ENCODE measurements at places on chromosomes 1 and 21.

DNA sequence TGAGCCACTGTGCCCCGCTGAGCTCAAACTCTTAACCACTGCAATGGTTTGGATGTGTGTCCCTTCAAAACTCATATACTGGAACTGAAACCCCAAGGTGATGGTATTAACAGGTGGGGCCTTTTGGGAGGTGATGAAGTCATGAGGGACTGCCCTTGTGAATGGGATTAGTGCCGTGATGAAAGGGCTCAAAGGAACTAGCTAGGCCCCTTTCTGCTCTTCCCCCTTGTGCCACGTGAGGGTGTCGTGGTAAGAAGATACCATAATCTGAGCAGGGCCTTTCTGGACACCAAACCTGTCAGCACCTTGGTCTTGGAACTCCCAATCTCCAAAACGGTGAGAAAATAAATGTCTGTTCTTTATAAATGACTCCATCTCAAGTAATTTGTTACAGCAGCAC lies 45.5 kb upstream of the SPOCD1 start:
- no peak for DNase-seq

DNA sequence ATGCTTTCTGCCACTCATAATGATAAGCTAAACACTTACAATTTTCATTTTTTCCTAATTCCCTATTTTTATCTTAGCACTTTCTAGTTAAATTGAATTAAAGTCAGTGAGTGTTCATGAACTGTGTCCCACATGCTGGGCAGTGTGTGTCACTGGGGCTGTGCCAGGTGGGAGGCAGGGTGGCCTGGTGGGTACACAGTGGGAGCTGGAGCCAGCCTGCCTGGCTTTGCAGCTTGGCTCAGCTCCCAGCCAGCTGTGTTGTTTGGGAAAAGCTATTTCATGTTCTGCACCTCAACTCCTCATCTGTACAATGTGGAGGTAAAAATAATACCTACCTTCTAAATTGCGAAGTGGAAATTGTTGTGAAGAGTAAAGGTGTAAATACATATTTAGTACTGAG lies 238.4 kb downstream of the PLA2G4A start:
- DNase-seq = peak; percentile 93

GRCh38 chr1:89350298-89350697 lies 13.6 kb upstream of the GBP6 start:
- DNase-seq = no peak

GRCh38 chr1:161258439-161259344 lies at the start of gene PCP4L1:
PCP4L1 (plus strand) TSS chr1:161258745; CDS start chr1:161258975, 230 bp downstream.
- DNase-seq = peak; percentile 59

- DNase-seq = no peak
These were observed 11.0 kb upstream of the LDLRAD2 start for GRCh38 chr1:21801100-21801499.

DNA sequence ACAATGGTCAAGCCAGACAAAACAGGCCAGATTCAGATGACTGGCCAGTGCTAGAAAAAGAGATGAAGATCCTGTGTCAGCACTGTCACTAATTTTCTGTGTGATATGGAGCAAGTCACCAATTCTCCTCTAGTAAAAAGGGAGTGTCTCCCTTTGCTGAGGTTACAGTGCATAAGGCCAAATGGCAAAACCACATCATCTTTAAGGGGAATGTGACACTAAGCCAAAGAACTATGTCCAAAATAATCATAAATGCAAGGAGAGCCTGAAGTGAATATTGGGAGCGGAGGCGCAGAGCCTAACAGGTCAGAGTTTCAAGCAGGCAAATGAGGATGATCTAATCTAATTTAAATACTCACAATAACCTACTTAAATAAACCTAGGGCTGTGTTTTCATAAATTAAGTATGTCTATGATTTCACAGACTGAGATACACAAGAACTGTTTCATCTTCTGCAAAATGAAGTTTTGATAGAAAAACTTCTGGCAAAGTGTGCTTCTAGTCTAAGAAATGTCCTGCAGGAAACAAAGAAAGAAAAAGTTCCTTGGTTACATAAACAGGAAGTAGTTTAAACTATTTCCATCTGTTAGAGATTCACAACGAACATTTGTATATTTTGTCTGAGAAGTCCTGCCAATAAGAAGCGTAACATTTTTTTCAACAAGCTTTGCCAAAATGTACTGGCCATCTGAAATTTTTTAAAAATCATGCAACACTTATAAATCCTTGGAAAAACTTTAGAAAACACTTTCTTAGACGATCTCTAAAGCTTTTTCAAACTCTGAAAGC lies 290.2 kb downstream of the LRRC40 start:
- no peak for DNase-seq

DNA sequence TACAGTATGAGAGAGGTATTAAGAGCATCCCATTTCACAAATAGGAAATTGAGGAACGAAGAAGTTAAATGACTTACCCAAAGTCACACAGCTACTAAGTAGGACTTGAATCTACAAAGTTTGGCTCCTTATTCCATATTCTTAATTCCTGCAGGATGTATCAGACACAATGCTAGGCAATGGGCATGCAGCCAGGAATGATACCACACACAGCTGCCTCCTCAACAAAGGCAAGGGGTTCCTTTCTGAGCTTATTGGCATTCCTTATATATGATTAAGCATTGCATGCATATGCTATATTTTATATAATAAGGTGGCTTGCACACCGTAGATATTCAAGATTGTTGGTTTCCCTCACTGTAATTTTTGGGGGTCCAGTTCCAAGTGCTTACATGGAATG lies 34.2 kb upstream of the JUN start:
- no peak for DNase-seq

DNA sequence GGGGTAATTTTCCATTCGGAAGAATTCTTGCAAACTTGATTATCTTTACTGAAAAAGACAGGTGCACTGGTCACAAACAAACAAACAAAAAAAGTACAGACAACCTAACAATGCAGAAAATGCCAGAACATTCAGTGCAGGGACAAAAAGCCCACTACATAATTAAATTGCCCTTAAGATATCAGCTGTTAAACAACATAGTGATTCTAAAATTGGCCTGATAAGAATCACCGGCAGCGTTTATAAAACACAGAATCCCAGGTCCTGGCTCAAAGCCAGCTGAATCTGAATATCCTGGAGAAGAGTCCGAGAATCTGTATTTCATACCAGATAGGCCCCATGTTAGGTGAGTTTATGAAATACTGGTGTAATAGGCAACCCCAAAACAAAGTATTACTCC lies 6.1 kb downstream of the PLPP3 start:
- DNase-seq = peak; percentile 15

DNA sequence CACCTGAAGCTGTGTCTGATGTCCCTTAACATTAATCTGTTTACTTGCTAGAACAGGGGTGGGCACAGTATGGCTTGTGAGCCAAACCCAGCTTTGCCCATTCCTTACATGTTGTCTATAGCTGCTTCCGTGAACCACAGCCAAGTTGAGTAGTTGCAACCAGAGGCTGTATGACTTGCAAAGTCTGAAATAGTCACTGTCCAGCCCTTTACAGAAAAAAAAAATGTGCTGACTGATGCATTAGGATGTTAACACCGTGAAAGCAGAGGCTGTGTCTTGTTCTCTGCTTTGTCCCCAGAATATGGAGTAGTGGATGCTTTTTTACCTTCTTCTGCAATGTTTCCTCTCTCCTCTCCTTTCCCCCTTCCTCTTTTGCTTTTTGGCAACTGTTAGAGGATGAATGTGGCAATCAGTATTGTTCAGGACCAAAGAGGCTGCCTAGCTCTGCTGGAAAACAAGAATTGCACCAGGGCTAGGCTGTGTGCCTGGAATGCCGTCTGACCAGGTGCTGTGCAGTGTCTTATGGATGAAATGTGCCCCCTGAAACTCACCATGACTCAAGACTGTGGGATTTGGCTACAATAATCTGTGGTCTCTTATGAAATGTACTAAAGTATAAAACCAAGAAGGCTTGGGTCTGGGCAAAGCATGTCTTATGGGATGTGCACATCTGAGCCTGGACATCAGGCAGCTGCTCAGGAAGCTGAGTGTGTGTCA lies 79.6 kb upstream of the GCLM start:
- no peak for DNase-seq
